Esophagus squamous epithelium (tissue), 5 donors: ENCODE measurements at places on chromosomes 16 and 17.

GRCh38 chr17:34313164-34313563 lies 6.1 kb upstream of the CCL8 start:
- no peak for DNase-seq

DNA sequence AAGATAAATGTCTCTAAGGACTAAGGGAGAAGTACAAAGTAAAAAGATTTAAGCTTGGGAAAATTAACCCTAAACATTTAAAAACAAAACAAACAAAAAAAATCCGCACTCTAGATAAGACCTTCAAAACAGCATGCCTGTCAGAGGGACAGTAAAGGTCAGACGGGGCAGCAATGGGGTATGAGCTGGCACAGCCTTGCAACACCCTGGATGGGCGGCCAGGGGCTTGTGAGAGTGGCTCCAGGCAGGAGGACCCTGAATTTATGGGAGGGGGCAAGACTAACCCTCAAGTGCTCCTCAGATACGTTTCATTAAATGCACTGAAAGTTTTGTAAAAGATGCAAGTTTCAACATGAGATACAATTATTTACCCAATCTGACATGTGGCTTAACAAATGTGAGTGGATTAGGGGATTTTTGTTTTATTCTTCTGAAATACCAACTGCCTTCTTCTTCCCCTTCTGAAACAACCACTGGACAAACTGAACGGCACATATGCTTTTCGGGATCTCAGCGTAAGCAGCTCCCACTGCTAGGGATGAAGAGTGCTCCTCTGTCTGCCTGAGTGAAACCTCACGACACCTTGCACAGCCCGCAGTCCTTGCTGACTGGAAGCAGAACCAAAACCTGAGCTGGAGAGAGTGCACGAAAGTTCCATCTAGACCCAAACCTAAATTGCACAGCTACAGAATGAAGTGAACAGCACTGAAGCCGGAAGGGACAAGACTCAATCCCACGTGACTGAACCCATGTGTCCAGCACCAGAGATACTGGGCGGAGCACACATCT lies 128.4 kb downstream of the ANKRD11 start:
- DNase-seq = no peak

GRCh38 chr16:1154887-1155331 lies 2.0 kb downstream of the CACNA1H start:
- DNase-seq = no peak

DNA sequence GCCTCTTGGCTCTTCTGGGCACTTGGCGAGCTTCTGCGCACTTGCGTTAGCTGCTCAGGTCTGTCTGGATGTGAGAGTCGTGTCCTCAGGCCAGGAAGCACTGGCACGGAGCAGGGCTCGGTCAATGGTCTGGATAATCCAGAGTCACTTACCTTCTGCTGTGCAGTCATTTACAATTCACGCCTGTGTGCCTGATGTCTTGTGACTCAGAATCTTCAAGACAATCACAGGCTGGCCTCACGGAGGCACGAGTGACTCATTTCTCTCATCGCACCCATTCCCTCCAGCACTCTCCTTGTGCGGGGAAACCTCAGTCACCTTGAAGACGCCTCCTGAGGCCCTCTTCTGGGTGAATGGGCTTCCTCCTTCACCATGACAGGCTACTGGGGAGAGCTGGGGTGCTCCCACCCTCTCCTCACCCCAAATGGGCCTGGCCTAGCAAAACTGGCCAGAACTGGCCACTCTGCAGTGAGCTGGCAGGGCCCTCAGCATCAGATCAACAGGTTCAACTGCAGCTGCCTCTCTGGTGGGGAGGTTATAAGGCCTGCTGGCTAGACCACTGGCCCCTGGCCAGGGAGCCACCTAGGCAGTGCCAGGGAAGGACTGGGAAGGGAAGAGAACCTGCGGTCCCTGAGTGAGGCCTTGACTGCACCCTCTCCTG lies 1.9 kb upstream of the CAPN15 start:
- DNase-seq = no peak

DNA sequence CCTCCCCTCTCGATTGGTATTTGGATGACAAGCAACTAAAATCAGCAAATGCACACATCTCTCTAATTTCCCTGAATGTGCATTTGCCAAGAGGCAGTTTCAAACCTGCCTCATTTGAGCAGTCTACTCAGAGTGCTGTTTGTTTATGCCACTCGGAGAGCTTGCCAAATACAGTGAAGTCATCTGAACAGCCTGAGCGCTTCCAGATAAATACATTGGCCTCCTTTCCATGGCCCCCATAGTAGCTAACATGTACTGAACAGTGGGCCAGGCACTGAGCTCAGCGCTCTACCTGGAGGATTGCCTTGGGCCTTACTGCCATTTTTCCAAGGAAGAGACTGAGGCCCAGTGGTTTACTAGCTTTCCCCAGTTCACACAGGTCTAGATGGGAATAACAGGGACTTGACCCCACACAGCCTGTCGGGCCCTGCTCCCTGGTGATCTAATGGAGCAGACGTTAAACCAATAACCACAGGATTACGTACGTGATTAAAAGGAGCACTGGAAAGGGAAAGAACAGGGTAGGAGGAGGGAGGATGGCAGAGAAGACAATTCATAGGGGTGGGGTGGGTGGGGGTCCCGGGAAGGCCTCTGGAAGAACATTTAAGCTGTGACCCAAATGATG lies 18.7 kb upstream of the ANKRD40CL start:
- no peak for DNase-seq

GRCh38 chr17:49223517-49224197 lies 6.9 kb downstream of the PHOSPHO1 start:
- no peak for DNase-seq

- DNase-seq = no peak
Observed at GRCh38 chr17:81219476-81220180, 3.1 kb downstream of the CEP131 start.

- no peak for DNase-seq
Observed at GRCh38 chr17:80063830-80064585, 27.6 kb downstream of the CCDC40 start.

GRCh38 chr17:45155483-45155882 lies 6.2 kb upstream of the HEXIM2 start:
- no peak for DNase-seq

GRCh38 chr16:30889721-30890120 lies 4.2 kb downstream of the BCL7C start:
- DNase-seq = no peak
